Effector memory CD4-positive, alpha-beta T cell (primary cell): ENCODE measurements at places on chromosomes 16 and 17.

DNA sequence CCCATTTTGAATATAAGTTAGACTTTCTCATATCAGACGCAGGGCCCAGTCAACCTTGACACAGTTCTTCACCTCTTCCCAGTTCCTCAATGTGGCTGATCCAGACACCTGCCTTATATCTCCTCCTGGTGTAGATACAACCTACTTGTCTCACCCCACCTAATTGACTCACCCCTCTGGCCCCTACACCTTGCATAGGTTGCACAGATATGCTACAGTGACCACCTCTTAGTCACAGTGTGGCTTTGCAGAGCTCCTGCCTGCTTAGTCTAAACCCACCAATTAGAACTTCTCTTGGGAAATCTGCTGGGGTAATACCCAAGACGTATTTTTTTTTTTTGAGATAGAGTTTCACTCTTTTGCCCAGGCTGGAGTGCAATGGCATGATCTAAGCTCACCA is 16.8 kb downstream of the CHP2 start:
- no peak for DNase-seq

DNA sequence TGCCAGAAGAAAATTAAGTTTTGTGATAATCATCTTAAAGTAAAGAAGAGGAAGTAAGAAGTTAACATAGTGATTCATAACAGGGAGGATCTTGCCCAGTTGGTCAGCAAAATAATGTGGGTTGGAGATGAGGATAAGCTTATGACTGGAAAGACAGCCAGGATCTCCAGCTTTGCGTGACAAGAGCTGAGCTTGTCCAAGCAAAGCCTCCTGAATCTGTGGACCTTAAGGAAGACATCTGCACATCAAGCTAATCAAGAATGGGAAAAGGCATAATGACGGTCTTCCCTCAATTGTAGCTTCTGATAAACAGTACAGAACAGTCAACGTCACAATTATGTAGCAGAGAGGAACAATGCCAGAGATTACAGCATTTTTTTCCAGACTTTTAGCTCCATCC is 744.7 kb upstream of the GOT2 start:
- no peak for DNase-seq

DNA sequence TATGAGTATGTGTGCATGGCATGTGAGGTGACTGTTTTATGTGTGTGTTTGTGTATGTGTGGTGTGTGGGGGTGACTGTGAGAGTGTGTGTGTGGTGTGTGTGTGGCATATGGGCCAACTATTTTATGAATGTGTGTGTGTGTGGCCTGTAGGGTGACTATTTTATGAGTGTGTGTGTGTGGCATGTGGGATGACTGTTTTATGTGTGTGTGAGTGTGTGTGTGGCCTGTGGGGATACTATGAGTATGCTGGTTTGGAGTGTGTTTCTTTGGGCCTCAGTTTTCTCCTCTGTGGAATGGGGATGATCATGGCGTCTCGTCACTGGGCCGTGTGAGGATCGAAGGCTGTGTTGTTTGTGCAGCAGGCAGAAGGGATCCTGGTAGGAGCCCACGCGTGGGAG is 152.1 kb upstream of the PLCG2 start:
- no peak for DNase-seq

GRCh38 chr17:50308666-50309065 is 34.4 kb downstream of the TMEM92 start:
- no peak for DNase-seq

GRCh38 chr17:13996748-13997147 is 72.6 kb upstream of the COX10 start:
- no peak for DNase-seq

GRCh38 chr16:23410176-23410575 is 42.8 kb downstream of the COG7 start:
- DNase-seq: no peak

DNA sequence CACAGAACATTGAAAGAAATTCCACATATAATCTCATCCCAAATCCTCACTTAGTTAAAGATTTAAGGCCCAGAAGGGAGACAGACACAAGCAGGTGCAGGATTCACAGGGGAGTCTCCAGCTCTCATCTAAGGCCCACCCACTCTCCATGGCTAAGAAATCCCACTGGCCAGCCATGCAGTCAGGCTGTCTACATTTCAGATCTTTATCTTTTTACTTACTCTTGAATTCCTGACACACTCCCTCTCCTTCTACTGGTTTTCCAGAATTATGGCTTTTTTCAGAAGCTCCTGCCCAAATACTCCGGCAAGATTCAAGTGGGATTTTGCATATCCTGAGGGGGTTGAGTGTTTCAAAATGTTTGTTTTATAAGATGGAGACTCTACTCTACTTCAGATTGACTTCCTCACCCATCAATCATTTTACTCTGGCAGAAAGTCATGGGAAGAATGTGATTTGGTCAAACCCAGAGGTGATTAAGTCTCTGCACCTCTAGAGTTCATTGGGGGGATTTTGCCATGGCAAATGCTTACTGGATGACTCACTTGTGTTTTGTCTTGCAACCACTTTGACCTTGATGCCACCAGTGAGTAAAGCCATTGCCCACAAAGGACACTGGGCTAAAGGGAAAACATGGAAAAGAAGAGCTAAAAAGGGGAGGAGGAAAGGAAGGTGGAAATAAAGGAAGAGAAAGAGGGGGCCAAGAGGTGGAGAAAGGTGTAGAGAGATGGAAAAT is 688.8 kb upstream of the SALL1 start:
- DNase-seq: no peak

DNA sequence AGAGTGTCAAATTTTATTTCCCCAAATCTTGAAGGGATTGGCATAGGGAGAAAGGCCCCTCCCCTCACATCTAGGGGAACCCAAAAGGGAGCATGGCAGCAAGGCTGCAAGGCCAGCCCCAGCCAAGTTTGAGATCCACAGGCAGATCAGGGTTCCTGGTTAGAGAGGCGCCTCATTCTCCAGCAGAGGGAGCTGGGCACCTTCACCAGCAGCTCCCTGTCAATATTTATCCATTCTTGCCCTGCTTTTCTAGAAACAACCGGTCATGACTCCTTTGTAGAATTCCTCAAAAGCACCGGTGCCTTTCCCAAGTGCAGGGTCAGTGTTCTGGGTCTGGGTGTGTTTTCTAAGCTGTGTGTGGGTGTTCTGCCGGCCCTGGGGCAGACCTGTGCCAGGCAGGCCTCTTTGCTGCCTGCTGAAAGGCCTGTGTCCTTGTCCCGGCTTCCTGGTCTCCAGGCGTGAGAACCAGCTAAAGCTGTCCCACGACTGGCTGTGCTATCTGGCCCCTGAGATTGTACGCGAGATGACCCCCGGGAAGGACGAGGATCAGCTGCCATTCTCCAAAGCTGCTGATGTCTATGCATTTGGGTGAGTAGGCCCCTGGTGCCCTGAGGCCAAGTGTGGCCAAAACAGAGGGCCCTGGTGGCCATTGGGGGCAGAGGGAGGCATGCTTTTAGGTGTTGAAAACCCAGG is 21.2 kb upstream of the LGALS9 start:
- no peak for DNase-seq

GRCh38 chr17:41322094-41322902 is 6.8 kb upstream of the KRTAP17-1 start:
- no peak for DNase-seq

- no peak for DNase-seq
Measured at GRCh38 chr17:394718-395095, 42.1 kb upstream of the RPH3AL start.

DNA sequence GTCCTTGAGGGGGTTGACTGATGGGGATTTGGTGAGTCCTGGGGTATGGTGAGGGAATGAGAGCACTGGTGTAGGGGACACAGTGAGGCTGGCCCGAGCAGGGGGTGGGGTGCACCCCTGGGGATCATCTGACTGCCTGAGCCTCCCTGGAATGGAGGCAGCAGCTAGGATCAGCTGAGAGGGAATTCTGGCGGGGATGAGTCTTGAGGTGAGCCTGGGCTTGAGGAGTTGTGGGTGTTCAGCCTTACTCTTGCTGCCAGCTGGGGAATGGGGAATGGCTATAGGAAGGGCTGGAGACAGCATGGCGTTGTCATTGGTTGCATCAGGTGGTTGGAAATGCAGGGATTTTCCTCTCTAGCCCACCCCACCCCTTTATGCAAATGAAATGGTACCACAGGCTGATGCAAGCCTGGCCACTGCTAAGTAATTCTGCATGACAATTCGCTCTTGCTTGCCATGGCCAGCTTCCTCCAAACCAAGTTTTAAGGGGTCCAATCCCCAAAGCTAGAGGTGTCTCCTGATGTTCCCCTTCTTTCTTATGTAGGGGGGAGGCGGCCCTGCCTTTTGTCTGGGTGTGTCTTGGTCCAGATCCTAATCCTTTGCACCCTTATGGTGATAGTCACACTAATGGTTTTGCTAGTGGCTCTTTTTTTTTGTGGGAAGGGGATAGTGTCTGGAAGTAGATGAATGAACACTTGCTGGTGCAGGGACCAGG is 7.5 kb downstream of the NFE2L1 start:
- no peak for DNase-seq

DNA sequence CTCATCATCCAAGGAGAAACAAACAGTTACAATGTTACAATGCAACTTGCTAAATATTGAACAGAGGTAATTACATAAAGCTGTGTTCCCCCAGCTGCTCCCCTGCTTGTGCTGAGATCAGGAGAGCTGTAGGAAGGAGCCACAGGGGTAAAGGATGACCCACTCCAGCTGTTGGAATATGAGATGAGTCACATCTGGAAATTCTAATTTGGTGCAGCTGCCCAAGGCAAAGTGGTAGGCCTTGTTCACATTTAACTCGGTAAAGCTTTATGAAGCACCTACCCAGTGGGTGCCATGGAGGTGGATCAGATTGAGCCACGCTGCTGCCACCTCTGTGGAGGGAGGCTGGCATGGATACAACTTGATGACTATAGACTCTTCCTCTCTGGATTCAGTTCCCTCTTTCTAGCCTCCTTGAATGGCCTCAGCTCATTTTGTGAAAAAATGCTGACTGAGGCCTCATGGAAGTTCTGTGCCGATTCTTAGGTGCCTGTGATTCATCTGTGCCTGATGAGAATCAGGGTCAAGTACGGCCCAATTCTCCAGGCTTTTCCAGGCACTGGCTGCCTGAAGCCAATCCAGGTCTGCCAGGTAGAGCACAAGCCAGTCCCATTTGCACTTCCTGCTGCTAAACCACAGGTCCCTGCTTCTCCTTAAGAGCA is 7.4 kb downstream of the ZNF689 start:
- no peak for DNase-seq

GRCh38 chr16:89619840-89620239 is 6.4 kb downstream of the DPEP1 start:
- no peak for DNase-seq

GRCh38 chr17:49776551-49777300 is 11.8 kb upstream of the KAT7 start:
- no peak for DNase-seq

DNA sequence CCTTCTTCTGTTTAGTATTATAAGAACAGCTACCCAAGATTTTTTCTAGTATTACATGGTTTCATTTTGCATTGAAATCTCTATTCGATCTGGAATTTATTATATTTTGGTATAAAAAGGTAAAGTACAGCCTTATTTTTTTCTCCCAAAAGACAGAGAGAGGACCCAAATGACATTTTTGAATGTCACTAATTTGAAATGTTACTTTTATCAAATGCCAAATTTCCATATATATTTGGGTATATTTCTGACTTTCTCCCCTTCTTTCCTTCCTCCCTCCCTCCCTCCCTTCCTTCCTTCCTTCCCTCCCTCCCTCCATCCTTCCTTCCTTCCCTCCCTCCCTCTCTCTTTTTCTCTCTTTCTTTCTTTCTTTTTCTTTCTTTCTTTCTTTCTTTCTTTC is 6.2 kb upstream of the CHP2 start:
- no peak for DNase-seq

GRCh38 chr16:57679767-57680482 is 11.8 kb downstream of the ADGRG3 start:
- no peak for DNase-seq
